CD4-positive, alpha-beta memory T cell (primary cell): ENCODE measurements at places on chromosomes 2 and 18.

DNA sequence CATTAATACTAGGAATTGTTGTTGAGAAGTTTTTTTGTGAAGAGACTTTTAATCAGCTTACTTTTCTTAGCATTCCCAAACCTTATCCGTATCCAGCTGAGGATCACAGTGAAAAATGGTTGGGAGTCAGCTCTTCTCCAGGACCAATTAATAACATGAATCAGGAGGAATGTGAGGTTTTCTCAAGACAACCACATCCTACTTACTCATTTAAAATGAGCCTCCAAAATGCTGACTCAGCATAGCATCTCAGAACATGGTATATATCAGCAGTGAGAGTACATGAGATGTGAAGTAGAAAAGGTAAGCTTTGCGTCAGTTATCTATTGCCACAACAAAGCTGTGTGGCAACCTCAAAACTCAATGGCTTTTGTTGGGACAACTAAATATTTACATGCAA is 140.3 kb downstream of the NRP2 start:
- no peak for DNase-seq

- DNase-seq: no peak
Observed at GRCh38 chr18:8750954-8751415, 45.6 kb downstream of the MTCL1 start.

- DNase-seq: peak; percentile 38
Observed at GRCh38 chr2:96924775-96925747, 55.2 kb upstream of the SEMA4C start.

DNA sequence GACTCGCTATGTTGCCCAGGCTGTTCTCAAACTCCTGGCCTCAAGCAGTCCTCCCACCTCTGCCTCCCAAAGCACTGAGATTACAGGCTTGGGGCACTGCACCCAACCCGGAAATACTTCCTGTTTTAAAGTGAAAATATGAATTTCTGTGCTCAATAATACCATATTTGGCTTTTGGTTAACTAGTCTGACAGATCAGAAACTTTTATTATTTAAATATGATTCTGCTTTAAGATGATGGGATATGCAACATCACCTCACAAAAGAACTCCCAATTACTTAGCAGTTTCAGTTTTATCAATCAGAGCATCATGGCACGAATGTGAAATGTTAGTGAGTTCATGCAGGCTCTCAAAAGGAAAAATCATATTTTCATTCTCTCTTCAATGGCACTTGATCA is 120.6 kb downstream of the PTRHD1 start:
- no peak for DNase-seq

DNA sequence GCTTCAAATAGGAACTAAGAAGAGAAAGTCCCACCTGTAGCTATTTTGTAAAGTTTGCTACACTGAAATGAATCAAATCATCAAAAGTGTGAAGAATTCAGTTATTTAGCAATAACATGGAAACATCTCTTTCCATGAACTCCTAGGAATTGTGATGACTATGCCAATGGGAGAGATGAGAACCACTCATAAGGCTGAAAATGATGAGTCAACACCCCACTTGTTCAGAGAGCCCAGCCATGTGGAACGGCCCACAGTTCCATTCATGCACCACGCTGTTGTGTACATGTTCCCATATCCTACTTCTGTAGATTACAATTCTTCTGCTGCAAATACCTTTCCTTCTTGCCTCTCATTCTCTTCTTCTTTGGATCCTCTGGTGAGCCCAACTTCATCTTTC is 645.5 kb upstream of the ID2 start:
- no peak for DNase-seq

DNA sequence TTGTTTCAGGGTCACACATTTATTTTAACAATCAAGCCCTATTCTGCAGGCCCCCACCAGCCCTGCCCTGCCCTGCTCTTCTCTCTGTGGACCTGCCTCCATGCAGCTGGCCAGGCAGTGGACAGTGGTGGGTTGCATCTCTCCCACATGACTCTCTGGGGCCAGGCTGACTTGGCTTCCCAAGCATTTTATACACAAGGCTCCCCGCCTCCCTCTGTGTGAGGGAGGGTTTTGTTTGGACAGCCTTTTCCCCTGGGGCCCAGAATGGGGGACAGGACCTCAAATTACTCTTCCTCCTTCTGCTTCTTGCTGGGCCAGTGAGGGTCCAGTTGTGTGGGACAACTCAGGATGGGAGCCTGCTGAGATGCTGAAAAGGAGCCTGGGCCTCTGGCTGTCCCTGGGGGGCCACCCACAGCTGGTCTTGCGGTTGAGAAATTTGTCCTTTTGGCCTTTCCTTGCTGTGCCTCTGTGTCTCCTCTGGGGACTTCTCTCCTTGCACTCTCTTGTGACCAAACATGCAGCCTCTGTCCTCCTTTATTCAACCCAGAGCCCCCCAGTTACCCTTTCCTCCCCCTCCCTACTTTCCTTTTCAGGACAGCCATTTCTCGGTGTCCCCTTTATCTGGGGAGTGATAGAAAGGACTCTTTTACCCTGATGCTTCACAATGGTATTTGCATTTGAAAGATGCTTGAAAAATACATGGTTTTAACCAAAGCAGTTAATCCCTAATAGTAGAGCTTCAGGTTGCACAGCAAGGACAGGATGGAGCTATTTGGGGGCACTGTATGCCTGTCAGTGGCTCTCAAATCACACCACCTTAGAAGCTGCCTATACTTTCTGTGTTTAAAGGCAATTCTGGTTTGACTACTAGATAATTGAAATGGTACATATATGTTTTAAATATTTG is 151.1 kb downstream of the FHOD3 start:
- DNase-seq: no peak

GRCh38 chr18:47050468-47050867 is 15.0 kb upstream of the ELOA2 start:
- DNase-seq: no peak

- no peak for DNase-seq
Observed at GRCh38 chr18:13604786-13605185, 121.6 kb downstream of the FAM210A start.

DNA sequence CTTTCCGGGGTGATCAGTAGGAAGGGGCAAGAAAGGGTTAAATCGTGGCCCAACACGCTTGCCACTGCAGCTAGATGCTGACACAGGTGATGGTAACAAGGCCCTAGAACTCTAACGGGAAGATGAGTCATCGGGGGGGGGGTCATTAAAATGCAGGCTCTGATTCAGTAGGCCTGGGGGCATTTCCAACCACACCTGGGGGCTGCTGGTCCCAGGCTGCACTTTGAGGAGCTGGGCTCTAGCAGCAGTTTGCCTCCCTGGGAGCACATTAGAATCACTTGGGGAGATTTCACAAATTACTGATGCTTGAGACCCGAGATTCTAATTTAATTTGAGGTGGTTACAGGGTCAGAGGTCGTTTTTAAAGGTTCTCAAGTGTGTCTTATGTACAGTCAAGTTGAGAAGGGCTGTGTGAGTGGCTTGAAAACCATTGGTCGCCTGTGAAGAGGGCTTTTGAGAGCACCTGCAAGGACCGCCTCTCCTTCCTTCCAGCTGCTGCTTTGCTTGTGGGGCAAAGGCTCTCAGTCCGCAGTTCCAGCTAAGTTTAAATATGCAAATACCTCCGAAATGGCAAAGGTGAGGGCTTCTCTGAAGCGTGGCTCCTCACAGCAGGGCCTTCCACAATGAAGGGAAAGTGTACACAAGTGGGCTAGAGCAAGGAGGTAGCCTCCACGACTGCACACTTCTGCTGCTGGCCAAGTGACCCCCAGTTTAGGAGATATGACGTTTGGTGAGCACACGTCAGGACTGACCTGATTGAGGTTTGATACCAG is 128.0 kb upstream of the MSH6 start:
- DNase-seq: no peak

DNA sequence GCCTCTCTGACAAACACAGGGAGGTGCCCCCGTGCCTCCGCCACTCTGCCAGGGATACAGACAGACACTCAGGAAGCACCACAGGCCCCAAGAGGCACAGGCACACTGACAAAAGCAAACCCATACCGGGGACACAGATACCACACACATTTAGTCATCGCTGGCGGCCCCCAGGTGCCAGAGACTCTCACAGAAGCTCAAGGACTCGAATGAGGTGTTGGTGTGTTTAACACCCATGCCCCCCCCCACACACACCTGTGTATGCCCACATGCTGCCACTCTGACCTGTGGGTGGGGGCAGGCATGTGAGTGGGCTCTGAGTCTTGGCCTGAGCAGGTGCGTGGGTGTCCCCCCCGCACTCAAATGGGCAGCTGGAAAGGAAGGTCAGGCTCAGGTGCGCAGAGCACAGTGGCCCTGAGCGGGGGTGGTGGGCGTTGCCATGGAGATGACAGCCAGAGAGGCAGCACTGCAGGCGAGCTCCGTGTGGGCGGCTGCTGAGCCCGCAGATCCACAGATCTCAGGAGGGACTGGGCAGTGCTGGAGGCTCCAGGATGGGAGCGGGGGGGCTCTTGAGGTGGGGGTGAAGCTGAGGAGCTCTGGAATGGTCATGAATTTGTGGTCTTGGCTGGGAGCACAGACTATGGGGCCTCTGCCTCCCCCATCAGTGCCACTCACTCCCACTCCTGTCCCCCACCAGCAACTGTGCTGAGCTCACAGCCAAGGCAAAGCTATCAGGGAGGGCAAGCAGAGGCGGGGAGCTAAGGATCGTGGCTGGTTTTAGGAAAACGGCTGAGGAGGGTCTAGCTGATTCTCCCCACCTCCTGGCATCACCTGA is 73.9 kb upstream of the TAF1B start:
- DNase-seq: no peak

- no peak for DNase-seq
Observed at GRCh38 chr18:7950380-7951136, 383.4 kb downstream of the PTPRM start.

- no peak for DNase-seq
Observed at GRCh38 chr2:25418944-25419677, 77.4 kb upstream of the DNMT3A start.

GRCh38 chr2:9652898-9653479 is 22.2 kb upstream of the YWHAQ start:
- no peak for DNase-seq

- no peak for DNase-seq
Observed at GRCh38 chr2:64918220-64918886, 70.8 kb upstream of the SLC1A4 start.

DNA sequence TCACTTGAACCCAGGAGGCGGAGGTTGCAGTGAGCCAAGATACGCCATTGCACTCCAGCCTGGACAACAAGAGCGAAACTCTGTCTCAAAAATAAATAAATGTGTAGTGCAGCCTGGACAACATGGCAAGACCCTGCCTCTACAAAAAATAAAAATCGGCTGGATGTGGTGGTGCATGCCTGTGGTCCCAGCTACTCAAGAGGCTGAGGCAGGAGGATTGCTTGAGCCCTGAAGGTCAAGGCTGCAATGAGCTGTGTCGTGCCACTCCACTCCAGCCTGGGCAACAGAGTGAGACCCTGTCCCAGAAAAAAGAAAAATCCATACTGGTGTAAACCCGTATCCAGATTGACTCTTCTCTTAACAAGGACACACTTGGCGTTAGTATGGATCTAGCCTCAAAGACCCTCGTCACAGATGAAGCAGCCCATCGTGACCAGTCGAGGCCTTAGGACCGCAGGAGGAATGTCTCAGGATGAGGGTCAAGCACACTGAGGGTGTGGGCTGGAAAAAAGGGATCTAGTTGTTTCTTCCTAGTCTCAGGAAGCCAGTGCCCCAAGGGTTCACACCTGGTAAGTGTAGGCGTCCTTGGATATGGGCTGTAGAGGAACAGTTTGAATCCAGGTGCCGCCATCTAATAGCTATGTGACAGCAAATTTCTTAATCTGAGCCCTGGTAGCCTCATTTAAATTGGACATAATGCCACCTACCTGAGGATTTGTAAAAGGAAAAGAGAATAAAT is 4.0 kb upstream of the GPBAR1 start:
- DNase-seq: no peak

- no peak for DNase-seq
Observed at GRCh38 chr2:155485141-155485842, 786.8 kb downstream of the KCNJ3 start.

GRCh38 chr2:78077633-78078032 is 555.5 kb upstream of the LRRTM4 start:
- DNase-seq: no peak

DNA sequence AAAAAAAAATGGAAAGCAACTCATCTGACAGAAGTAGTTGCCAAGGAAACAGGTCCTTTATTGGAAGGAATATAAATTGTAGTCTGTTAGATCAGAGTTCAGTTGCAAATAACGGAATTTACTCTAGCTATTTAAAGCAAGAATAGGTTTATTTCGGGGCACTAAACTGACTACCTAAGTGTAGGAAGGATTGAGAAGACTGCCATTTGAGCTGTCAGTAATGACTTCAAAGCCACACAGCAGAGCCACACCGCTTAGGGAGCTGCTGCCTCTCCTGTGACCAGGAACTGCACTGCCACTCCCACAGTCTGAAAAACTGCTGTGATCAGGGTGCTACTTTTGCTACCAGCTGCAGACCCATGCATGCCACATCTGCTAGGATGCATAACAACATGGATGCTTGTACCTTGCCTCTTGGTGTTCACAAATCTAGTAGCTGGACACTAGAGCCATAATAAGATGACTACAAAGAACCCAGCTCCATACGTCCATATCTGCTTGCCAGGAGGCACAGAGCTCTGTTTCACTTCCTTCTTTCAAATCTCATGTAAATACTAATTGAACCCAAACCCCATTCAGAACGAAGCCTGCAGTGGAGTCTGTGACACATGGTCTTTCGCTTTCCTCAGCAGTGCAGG is 2.2 kb downstream of the DSG2 start:
- no peak for DNase-seq

DNA sequence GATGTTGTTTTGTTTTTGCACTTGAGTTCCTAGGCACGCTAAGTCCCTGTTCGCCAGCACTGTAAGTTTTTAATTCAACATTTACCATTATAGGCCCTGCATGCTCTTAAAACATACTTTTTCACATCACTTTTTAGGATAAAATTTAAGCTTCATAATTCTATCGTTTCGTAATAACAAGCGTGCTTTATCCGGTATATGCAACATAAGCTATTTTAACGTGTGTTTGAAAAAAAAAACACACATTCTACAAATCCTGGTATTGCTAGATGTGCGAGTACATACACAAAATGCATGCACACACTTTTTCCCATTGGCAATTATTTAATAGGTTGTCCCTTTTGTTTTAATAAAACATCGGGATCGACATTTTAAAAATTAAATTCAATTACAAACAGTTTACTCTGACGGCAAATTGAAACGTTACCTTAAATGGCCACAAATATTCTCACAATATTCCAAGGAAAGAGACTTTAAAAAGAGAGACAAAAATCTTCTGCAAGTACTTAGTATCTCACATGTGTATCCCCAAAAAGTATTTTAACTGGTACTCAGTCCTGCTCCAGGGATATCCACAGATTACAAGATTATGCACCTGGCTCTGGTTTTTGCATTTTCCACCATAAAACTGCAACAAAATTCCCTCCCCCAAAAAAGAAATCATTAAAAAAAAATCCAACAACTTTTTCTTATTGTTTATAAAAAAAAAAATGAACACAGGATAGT is 1.0 kb upstream of the TCF4 start:
- DNase-seq: no peak

- no peak for DNase-seq
Observed at GRCh38 chr18:79738041-79738461, 58.4 kb downstream of the CTDP1 start.

GRCh38 chr18:68150961-68151360 is 563.9 kb downstream of the TMX3 start:
- DNase-seq: no peak

- no peak for DNase-seq
Observed at GRCh38 chr2:176186024-176186423, 2.4 kb upstream of the HOXD1 start.

GRCh38 chr2:72920318-72921087 is 3.2 kb downstream of the EMX1 start:
- DNase-seq: peak; percentile 21
